ENCODE measurements at places on chromosomes 1 and 21.
A peak's percentile ranks its signal among the peaks of the same experiment; 100 is the strongest.

DNA sequence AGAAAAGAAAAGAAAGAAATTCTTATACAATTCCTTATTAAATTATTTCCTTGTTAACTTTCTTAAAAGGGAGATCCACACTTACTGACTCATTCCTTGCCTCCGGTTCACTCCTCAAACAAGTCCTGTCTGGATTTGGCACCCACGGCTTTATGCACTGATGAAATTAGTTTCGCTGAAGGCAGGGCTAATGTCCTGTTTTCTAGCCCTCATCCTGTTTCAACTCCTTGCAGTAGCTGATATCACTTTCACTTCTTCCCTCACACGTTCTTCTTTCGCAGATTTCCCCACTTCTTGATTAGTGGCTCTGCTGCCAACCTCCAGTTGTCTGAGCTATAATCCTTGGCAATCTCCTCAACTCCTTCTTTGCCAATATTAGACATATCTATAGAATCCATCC, 215.2 kb downstream of the URB2 start:
- DNase-seq: no peak

DNA sequence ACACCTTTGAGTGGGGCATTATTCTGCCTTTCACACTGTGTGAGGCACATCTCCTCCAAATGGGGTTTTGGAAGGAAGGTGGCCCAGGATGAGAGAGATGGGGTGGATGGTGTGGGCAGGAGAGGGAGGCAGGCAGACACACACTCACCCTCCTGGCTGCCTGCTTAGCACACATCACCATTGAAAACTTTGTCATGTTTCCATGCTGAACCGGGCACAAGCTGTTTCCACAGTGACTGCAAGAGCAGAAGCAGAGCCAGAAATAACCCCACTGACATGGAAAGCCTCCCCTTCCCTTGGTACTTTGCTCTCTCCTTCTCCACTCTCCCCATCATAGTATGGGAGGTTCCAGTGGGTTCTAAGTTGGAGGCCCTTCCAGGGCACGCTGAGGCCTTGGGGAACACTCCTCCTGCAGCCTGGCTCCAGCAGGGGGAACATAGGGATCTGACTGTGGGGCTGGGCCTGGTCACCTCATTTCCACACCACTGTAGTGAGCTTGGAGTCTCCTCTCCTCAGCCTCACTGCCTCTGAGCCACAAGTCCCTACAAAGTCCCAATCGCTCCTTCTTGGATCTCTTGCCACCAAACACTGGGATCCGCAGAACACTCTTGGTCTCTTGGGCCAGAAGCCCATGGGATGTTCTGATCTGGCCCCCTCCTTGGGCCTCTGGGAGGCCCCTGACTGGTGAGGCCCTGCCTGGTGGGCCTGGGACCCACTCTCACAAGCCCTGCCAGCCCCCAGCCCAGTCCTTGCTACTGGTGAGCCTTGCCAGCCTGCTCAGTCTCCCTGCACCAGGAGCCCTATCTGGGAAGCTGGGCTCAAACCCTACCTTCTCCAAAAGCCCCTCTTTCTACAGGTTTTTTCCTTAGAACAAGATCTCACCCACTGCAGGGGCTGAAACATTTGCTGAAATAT, 163.0 kb upstream of the EDN2 start:
- DNase-seq: no peak

- no peak for DNase-seq
Observed at GRCh38 chr1:13824626-13825025, 124.6 kb downstream of the PRDM2 start.

DNA sequence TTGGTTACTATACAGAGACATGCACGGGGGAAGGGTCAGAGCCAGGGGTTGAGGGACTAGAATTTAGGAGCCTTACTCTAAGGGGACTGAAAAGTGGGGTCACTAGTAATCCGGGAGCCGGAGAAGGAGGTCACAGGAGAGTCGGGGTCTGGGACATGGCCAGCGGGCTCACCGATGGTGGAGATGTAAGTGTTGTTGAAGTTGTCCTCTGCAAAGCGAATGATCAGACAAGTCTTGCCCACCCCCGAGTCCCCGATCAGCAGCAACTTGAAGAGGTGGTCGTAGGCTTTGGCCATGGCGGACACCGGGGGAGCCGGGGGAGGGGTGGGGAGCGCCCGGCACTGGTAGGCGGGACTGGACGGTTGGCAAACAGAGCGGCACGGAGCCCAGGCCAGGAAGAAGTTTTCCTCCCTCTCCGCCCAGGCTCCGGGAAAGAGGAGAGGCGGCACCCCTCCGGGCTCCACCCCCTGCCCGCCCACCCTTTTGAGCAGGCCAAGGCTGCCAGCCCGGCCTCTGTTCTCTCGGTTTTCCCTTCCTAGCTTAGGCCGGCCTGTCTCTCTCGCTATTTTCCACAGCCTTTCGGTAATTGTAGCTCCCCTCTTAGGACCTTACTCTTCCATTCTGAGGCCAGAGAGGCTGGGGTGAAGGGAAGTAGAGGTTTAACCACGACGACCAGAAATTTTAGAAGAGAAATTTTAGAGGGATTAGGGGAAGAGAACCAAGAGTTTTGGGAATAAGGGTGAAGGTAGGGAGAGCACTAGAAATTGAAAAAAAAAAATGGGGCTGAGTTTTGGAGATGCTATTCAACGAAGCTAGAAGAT, at the start of gene RAB13:
Gene RAB13, minus strand, starts transcription at position 399 of the 821 bp plus-strand sequence. Its CDS starts 103 bp downstream, at position 296.
- DNase-seq: peak; percentile 56

DNA sequence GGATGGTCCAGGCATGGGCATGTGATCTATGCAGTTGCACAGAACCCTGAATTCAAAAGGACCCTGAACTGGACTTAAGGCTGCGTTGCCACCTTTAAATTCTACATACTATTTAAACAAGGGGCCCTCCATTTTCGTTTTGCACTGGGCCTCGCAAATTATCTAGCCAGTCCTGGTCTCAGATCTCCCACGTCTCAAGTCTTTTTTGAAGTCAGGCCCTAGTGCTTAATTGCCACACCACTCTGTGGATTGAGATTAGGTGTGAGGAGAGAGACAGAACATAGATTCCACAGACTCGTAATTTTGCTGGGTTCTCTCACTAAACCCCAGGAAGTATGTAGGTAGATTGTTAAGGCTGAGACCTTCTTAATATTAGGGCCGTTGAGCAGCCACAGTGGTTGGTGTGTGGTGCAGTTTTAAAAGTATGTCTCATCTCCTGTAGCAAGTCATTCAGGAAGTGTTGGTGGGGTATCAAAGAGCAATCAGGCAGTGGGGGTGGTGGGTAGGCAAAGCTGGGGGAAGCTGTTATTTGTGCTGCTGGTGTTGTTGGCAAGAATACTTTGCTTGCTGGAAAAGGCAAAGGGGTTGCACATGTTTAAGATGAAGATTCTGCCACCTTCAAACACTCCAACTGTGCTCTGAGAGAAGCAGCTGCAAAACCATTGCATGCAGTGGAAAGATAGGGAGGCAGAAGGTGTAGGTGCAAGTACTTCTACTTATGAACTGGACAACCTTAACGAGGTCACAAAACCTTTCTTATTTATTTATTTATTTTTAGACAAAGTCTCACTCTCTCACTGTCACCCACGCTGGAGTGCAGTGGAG, 11.2 kb downstream of the CD84 start:
- no peak for DNase-seq

- peak; percentile 26 for DNase-seq
Observed at GRCh38 chr1:30473922-30474817, 249.2 kb downstream of the MATN1 start.

- peak; percentile 25 for DNase-seq
Observed at GRCh38 chr1:6922096-6922931, 137.1 kb downstream of the CAMTA1 start.

Data from posterior cingulate gyrus (tissue), 11 donors.